ENCODE measurements at places on chromosomes 16 and 17. TPM values are rescaled to one million over a fixed set of nuclear protein-coding genes. Genes with fewer than 3 reads are reported as not detected.

Gene CFAP52
- total RNA-seq: not detected

Gene ABCA3
- 6.4 TPM for total RNA-seq

Gene GAS2L2
- total RNA-seq: not detected

Gene CHMP1A
- total RNA-seq: 76.3 TPM

Gene RNF227
- total RNA-seq: 3.3 TPM

Gene NOXO1
- not detected for total RNA-seq

Gene ATF7IP2
- total RNA-seq: 14.7 TPM

Gene HOXB4
- 2.3 TPM for total RNA-seq

Gene NOMO2
- 95.5 TPM for total RNA-seq

Gene UBE2G1
- total RNA-seq: 54.4 TPM

Gene ARL6IP1
- 110 TPM for total RNA-seq

Data from activated CD4-positive, alpha-beta memory T cell treated with anti-CD3 and anti-CD28 coated beads for 36 hours (primary cell).